ENCODE measurements at places on chromosomes 7 and 10.

DNA sequence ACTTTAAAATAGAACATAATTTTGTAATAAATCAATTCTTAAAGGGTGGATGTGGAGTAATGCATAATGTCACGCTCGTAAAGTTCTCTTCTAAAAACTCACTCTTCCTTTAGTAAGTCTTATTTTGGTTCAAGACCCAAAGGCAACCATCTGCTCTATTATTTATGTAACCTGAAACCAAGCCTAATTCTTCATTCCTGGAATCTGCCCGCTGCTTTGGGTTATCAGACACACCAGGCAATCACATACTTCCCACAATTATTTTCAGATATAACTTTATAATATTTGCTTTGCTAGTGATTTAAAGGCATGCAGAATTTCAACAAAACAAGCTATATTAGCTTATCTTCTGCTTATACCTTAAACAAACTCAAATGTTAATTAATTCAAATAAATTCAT, 39.0 kb downstream of the RAB11FIP2 start:
- no peak for DNase-seq

DNA sequence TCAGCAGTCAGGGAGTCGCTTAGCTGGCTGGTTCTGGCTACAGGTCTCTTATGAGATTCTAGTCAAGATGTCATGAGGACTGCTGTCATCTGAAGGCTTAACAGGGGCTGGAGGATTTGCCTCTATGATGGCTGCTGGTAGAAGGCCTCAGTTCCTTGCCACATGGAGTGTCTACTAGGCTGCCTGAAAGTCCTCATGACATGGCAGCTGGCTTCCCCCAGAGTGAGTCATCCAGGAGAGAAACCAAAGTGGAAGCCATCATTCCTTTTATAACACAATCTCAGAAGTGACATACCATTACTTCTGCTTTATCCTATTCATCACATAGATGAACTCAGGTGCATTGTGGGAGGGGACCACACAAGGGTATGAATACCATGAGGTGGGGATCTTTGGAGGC, 75.1 kb downstream of the EXOC6 start:
- DNase-seq, result no peak

DNA sequence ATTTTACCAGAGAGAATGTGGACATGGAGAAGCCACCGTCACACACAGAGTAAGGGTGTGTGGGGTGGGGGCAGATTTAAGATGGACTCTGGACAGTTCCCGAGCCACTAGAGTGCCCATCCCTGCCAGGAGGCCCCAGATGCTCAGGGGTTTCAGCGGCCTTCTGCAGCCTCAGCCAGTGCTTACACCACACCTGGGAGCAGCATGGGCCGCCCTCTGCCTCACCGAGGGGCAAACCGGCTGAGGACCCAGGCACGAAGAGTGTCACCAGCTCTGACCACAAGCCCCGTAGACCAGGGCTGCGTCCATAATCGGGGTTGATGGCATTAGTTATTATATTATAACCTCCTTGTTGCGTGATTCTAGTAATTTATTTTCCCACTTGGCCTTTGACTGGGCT, 6.7 kb upstream of the MNX1 start:
- no peak for DNase-seq

GRCh38 chr10:110209454-110209925, 2.1 kb downstream of the MXI1 start:
- no peak for DNase-seq

DNA sequence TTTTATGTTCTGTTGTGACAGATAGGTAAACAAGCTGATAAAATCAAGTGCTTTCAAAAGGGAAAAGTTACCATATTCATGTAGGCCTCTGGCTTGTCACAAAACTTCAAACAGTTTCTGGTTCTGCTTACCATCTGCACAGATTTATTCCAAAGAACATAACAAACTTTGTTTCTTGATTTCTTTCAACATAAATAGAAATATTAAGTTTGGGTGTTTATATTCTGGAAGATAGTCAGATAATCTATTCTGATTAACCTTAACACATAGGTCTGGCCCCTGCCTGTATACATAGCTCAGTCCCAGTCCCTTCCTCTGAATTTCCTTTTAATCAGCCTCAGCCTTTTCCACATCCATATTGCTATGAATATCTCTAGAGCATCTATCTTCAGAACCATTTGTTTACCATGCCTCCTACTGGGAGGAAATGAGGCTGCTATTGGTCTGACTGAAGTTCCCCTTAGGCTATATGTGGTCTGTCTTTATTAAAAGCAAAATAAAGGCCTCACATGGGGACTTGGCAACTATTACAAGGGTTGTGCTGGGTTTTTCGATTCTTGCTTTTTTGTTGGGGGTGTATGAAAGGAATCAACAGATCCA, 319.0 kb downstream of the HPSE2 start:
- DNase-seq, result no peak

DNA sequence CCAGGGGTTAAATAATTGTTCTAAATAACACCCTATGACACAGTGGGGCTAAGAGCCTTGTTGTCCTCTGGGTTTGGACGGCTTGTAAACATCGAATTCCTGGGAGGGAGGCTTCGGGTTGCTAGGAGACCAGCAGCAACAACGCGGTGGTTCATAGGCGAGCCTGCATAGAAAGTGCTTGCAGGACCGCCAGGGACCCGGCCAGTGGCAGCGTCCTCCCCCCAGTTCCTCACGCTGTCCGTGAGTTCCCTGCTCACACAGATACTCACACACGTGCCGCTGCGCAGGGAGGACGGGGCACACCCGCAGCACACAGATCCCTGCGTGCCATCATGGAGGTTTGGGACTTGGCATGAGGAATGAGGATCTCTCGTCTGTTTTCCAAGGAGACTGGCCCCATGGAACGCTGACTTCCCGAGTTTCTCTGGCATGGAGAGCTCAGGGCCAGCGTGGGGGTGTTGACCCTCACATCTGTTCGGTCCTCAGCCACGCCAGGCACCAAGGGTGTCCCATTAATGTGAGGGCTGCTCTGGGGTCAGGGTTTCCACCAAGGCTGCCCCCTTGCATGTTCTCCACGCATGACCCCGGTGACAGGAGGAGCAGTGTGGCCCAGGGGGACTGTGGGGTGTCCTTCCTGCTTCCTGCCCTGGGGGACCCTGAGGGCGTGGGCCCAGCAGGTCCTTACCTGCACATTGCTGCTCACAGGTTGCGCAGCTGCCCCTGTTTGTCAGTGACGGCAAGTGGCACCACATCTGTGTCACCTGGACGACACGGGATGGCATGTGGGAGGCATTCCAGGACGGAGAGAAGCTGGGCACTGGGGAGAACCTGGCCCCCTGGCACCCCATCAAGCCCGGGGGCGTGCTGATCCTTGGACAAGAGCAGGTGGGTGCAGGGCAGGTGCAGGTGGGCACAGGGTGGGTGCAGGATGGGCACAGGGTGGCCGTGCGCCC, 9.7 kb downstream of the NPTX2 start:
- DNase-seq, result no peak

DNA sequence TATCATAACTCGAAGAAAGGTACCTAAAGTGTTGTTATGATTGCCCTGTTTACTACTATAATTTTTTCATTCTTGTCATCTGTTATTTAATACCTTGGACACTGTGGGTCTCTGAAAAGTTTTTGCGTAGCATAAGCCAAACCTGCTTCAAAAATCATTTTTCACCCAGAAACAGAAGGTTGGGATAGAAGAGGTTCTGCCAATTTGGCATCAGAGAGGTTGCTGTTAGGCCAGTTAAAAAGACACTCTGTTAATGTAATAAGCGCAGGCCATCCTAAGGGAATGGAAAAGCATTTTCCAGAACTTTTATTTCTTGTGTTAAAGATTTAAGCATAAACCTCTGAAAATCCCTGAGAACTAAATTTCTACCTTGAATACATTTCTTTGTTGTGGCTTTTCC, 212.2 kb downstream of the BMPER start:
- no peak for DNase-seq

DNA sequence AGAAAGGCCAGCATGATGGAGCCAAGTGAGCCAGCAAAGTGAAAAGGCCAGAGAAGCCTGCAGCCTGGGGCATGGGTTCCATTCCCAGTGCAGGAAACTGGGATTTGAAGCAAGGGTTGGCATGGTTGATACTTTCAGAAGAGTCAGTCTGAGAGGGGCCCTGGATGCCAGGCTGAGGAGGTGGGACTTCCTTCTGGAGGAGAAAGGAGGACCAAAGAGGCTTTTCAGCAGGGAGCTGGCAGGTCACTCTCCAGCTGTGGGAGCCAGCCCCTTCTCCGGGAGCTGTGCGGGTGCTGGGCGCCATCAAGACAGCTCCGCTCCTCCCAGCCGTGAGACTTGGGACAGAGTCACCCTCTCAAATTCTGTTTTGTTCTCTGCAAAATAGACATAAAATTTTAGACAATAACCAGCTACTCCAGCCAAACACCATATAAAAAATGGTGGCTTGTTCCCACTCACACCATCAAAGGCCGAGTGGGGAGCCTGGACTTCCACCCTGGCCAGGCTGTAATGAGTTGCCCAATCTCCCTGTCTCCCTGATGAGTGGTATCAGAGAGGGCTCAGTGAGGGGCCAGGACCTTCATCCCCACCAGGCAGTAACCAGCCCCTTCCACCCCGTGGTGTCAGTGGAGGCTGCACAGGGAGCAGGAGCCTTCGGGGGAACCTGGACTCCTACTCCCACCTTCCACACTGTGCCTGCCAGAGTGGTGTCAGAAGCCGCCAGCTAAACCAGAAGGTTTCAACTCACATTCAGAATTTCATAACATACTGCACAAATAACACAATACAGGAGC, 133.6 kb upstream of the RET start:
- DNase-seq, result no peak

DNA sequence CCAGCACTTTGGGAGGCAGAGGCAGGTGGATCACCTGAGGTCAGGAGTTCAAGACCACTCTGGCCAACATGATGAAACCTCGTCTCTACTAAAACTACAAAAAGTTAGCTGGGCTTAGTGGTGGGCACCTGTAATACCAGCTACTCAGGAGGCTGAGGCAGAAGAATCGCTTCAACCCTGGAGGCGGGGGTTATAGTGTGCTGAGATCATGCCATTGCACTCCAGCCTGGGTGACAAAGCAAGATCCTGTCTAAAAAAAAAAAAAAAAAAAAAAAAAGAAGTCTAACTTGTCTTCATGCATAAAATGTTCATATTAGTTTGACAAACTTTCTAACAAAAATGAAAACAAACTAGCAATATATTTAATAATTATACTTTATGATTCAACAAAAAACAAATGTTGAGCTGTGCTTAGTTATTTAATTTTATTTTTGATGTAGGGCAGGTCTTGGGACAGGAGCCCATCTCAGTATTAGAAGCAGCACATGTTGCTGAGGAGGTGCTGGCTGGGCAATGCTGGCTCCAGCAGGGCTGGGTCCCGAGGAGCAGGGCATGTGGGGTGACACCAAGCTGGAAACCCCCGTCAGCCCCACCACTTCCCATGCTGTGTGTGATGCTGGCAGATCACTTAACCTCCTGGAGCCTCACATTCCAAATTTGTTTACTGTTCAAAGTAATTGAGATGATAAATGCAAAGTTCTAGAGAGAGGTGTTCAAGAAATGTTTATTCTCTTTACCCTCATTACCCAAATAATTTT, 335.3 kb upstream of the KLF6 start:
- DNase-seq, result no peak

DNA sequence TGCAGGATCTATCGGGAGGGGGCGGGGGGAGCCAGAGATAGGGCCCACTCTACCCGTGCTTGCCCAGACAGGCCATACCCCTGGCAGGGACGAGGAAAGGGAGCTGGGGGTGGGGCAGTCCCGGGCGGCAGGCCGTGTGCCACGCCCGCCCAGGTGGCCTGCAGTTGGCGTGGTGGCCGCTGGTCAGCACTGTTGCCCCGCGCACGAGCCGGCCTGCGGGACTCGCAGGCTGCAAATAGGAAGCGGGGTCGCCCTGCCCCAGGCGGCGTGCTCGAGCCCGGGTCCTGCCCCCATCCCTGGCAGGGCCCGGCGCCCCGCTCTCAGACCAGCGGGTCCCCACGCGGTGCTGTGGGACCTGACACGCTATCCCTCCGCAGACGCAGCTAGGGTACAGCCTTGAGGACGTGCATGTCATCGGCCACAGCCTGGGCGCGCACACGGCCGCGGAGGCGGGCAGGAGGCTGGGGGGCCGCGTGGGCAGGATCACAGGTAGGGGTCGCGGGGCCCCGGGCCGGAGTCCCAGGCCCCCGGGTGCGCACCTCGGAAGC, 6.7 kb downstream of the PNLIPRP2 start:
- no peak for DNase-seq

- no peak for DNase-seq
Observed at GRCh38 chr10:93464776-93465388, 17.3 kb downstream of the MYOF start.

- DNase-seq, result no peak
Observed at GRCh38 chr10:35470248-35470924, 134.1 kb downstream of the CCNY start.

GRCh38 chr7:135428879-135429278, 81.0 kb downstream of the CNOT4 start:
- DNase-seq, result no peak

- DNase-seq, result no peak
Observed at GRCh38 chr10:124511205-124512039, 49.8 kb downstream of the LHPP start.

GRCh38 chr7:29377718-29378117, 183.1 kb downstream of the CHN2 start:
- no peak for DNase-seq

- no peak for DNase-seq
Observed at GRCh38 chr7:85221796-85222195, 34.9 kb upstream of the SEMA3D start.
